ACHN (cell line): ENCODE measurements at places on chromosomes 5 and 9.

DNA sequence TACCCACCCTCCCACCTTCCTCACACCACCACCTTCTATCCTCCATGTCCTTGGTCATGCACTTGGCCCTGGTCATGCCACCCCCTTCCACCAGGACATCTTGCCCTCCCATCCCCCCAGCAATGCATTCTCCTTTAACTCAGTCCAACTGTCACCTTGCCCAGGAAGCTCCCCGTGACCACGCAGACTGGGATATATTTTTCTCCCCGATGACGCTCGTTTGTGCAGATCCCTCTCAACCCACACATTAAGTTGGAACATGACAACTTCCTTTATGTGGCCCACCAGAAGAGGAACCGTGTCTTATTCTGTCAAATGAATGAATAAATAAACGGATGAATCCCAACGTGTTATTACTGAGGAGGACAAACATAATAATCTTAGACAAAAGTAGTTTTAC, 82.8 kb upstream of the TAS2R1 start:
- DNase-seq, result no peak

GRCh38 chr9:109310486-109310901, 10.4 kb downstream of the EPB41L4B start:
- DNase-seq, result no peak

GRCh38 chr9:71329873-71330272, 208.5 kb upstream of the TRPM3 start:
- DNase-seq, result no peak

DNA sequence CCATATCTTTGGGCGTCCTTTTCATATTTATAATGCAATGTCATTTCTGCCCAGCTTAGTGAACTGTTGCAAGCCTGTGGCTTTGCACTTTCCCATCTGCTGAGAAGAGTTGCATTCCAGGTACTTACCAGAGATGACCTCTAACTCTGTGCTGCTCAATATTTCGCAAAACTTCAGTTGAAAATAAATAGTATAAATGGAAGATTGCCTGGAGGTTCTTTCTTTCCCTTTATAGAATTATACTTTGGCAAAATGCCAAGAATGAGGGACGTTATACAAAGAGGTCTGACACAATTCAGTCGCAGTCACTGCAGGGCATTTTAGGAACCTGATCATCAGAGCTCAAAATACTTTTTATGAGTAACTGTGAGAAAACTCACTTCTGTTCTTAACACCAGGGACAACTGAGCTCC, 18.9 kb upstream of the VLDLR start:
- no peak for DNase-seq

- DNase-seq, result no peak
Observed at GRCh38 chr5:8944005-8944404, 601.9 kb downstream of the SEMA5A start.

DNA sequence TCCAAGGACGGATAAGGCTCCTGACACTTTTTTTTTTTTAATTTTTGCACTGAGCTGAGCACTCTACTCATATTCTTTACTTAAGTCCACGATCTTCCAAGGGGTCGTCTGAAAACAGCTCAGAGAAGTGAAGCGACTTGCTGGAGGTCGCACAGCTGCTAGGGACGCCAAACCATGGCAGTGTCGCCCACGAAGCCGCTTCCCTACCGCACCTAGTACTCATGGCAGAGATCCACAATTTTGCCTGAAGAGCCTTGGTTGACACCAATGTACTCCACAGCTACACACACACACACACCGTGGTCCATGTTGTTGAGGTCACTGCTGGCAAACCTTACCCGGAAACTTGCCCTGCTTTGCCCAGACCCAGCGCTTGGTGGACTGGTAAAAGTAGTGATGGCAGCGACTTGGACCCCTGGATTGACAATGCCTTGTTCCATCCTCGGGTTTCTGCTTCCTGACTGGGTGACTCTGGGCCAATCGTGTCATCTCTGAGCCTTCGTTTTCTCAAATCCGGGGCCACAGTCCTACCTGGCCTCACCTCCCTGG, 521 bp upstream of the SLIT3 start:
- no peak for DNase-seq

DNA sequence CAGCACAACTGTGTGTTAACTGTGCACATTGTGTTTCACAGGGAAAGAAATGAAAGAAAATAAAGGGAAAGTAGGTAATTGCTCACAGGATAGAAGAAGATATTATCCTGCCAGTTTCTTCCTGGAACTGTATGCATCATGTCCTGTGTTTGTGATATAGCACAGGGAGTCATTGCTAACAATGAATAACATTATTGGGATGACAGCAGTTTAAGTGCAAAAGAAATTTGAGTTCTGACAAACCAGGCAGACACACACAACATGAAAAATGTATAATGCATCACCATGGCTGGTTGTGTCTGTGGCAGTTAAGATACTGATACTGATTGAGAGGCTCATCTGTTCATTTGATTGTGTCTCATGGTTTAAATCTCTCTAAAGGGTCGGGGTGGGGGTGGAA, 145.4 kb downstream of the SPATA31D1 start:
- DNase-seq, result no peak

GRCh38 chr9:12930906-12931305, 156.1 kb downstream of the LURAP1L start:
- no peak for DNase-seq

- peak; percentile 41 for DNase-seq
Observed at GRCh38 chr5:6583049-6583880, 49.6 kb downstream of the NSUN2 start.

GRCh38 chr5:29337030-29337429, 1856.5 kb upstream of the CDH6 start:
- no peak for DNase-seq

- no peak for DNase-seq
Observed at GRCh38 chr5:122942164-122942914, 94.2 kb downstream of the PPIC start.

GRCh38 chr9:125341566-125341965, 79.9 kb downstream of the GAPVD1 start:
- no peak for DNase-seq

GRCh38 chr5:132238901-132239500, 11.3 kb upstream of the P4HA2 start:
- DNase-seq, result no peak

DNA sequence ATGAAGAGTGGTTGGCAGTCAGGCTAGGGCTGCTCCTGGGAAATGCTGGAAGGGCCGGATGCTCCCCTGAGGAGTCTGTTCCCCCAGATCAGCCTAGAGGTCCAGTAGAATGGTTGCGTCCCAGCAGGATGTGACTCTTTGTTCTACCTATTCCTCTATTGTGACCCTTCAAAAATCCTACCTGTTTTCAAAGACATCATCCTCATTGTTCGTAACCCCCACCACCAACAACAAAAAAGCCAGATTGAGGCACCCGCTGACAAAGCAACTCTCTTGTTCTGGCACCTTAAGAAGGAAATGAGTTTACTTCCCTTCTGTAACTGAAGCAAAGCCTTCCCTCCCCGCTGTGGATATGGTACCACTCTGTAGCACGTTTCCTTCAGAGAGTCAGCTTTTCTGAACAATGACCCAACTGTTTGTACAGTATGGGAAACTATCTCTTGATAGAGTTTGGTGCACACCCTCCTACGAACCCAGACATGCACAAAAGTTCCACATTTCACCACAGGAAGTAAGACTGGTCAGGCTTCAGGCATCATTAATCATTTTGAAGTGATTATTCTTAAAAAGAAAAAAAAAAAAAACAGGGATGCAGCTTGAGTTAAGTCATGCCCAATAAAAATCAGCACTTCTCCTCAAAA, 207.2 kb downstream of the ENC1 start:
- DNase-seq, result no peak

DNA sequence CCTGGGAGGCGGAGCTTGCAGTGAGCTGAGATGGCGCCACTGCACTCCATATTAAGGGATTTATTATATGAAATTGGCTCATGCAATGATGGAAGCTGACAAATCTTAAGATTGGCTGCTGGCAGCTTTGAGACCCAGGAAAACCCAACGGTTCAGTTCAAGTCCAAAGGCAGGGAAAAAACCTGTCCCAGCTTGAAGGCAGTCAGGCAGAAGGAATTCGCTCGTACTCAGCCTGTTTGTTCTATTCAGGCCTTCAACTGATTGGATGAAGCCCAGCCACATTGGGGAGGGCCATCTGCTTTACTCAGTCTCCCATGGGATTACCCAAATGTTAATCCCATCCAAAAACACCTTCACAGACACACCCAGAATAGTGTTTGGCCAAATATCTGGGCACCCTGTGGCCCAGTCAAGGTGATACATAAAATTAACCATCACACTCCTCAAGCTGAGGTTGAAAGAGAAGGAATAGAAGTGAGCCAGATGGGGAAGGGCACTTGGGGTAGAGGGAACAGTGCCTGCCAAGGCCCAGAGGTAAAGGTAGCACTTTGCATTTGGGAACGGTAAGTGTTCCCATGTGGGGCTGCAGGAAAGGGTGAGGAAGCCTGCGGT, 8.5 kb upstream of the ORM1 start:
- no peak for DNase-seq

GRCh38 chr5:137304226-137304874, 194.8 kb downstream of the SPOCK1 start:
- DNase-seq, result no peak

- no peak for DNase-seq
Observed at GRCh38 chr5:64364426-64364825, 141.4 kb upstream of the RGS7BP start.

- no peak for DNase-seq
Observed at GRCh38 chr5:11252075-11252474, 491.0 kb upstream of the DAP start.

GRCh38 chr5:143694357-143694756, 117.6 kb upstream of the HMHB1 start:
- DNase-seq, result no peak

GRCh38 chr5:19987612-19988361, at the start of gene CDH18:
Gene CDH18 (minus strand): TSS chr5:19988200. CDS start chr5:19838986, 149,214 bp downstream.
- DNase-seq, result peak; percentile 63

GRCh38 chr9:68841276-68842052, 136.4 kb downstream of the PIP5K1B start:
- DNase-seq, result no peak

DNA sequence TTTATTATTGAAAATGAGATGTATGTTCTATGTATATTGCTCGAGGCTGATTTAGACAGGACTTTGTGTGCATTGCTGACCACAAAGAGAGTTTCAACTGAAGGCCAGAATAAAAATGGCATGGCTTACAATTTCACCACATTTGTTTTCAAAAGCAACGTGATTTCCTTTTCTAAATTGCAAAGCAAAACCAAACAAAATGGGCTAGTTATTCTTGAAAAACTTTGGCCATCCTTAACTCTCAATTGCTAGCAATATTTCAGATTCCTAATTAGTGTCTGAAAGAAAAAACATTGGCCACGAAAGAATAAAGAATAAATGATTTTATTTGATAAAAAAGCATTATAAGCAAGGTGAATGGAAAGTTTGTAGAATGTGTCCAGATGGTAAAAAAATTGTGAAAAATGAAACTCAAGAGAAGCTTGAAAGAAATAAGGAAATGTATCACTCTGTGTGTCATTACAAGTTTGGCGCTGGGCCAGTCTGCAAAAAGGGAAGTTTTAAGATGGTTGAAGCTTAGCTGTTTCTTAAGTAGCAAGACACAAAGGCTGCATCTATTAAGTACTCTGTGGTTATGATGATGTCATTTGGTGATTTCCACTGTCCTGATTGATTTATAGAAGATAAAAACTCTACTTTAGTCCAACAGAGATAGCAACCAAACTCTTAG, 89.2 kb upstream of the PRLR start:
- no peak for DNase-seq

GRCh38 chr5:54678737-54679136, 161.2 kb downstream of the SNX18 start:
- DNase-seq, result no peak

- DNase-seq, result peak; percentile 51
Observed at GRCh38 chr9:78239506-78239905, 3.6 kb downstream of the CEP78 start.

GRCh38 chr9:27367175-27367798, 70.3 kb upstream of the EQTN start:
- DNase-seq, result no peak

GRCh38 chr5:131957721-131958441, 12.4 kb upstream of the MEIKIN start:
- DNase-seq, result no peak

DNA sequence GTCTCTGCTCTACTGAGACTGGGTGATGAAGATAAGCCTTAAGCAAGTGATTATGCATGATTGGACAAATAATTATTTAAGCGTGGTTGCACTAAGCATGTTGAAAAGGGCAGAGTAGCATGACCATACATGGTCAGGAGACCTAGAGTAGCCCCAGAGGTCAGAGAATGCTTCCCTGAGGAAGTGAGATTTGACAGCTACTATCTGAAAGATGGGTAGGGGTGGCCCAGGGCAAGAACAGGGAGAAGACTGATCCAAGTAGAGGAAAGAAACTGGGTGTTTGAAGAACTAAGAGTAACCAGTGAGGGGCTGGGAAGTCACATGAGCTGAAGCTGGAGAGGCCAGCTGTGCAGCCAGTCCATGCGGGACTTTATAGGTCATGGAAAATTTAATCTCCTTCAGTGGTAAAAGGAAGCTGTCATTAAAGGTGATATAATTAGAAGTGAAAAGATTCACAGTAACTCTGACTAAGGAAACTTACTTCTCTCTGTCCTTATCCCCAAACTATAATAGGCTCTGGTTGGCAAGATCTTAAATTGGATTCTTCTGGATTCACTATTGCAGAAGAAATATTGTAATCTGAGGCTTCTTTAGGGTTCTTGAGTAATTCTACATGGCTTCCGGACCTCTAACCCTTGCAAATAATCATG, 35.2 kb downstream of the YIPF5 start:
- DNase-seq, result no peak

GRCh38 chr9:135190789-135191577, 103.5 kb downstream of the OLFM1 start:
- DNase-seq, result no peak

DNA sequence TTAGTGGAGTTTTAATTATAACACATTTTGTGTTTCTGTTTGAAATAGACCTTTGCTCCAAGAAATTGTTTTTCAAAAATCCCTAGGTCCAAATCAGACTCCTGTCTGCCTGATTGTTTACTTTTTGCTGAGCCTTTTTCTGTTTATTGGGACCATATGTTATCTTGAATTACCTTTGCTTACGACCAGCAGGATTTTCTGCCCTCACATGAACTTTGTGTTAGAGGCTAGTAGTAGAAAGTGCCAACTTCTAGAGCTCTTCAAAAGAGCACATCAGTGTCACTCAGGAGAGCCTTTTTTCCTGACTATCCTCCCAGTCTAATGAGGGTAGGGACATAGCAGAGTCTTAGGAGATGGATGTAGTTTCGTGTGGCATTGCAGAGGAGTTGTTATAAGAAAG, 10.2 kb downstream of the RECK start:
- DNase-seq, result no peak

- DNase-seq, result peak; percentile 71
Observed at GRCh38 chr5:127011961-127012644, 18.3 kb downstream of the MARCHF3 start.

DNA sequence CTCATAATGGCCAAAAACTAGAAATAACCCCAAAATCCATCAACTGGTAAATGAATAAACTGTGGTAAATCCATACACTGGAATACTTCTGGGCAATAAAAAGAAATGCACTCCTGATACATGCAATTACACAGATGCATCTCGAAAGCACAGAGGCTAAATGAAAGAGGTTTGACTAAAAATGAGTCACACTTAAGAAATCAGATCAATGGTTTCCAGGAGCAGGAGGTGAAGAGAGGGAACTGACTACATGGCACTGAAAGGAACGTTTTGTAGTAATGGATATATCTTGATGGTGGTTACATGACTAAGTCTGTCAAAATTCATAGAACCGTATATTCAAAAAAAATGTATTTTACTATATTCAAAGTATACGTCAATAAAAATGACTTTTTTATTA, 42.4 kb downstream of the STRBP start:
- no peak for DNase-seq
